Hepatic stellate cell (primary cell): ENCODE measurements at places on chromosomes 4 and X.
A peak's percentile ranks its signal among the peaks of the same experiment; 100 is the strongest.

GRCh38 chr4:158895797-158896576, 127.2 kb downstream of the FNIP2 start:
- DNase-seq: no peak

DNA sequence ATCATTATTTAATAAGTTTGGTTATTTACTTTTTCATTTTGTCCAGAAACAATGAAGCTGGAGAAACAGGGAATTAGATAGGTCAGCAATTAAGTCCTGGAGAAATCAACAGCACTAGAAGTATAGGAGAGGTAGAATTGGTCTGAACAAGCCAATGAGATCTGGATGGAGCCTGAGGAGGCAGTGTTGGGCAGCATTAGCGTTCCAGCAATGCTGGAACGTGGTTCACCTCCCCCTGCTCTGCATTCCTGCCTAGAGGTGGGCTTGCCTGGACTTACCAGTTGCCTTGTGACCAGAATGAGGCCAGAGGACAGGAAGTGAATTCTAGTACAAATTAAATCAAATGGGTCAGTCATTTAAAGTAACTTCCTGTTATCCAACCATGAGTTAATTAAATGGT, 4.6 kb downstream of the RASSF6 start:
- no peak for DNase-seq

- DNase-seq: no peak
Measured at GRCh38 chrX:70479922-70480659, 35.5 kb downstream of the DLG3 start.

DNA sequence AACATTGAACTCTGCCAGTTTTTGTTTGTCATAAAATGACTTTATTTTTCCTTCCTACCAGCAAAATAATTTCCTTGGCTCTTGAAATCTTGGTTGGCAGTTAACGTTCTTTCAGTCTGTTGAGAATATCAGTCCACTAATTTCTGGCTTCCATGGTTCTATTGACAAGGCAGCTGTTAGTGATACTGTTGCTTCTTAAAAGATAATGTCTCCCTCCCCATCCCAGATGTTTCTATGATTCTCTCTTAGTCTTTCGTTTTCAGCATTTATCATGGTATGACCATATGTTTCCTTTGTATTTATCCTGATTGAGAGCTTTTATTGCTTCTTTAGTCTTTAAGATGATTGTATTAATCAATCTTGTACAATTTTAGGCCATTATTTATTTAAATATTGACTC, 81.1 kb upstream of the STK26 start:
- no peak for DNase-seq

GRCh38 chr4:137474711-137475301, 57.5 kb downstream of the PCDH18 start:
- no peak for DNase-seq

GRCh38 chr4:25301471-25301870, 11.1 kb upstream of the ZCCHC4 start:
- no peak for DNase-seq

- no peak for DNase-seq
Measured at GRCh38 chr4:184896868-184897715, 71.3 kb upstream of the ACSL1 start.

GRCh38 chr4:8854016-8854415, 17.6 kb downstream of the HMX1 start:
- no peak for DNase-seq

DNA sequence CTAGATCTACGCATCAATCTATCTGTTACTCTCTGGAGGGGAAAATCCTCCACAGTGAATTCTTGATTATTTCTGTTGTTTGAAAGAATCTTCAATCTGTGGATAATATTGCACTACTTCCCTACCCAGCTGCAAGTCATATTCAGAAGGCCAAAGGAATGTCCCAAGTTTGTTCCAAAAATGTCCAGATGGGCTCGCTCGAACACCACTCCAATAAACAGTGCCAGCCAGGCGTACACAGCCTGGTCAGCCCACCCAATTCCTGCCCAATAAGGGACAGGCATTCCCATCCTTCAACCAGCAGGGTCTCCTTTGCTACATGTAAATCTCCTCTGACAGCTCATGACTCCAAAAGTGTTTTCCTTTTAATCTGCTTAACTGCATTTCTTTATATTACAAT, 80.7 kb upstream of the GPM6B start:
- DNase-seq: no peak

- no peak for DNase-seq
Measured at GRCh38 chrX:34848281-34848680, 94.3 kb upstream of the FAM47B start.

- peak; percentile 50 for DNase-seq
Measured at GRCh38 chr4:153643406-153644383, 40.4 kb upstream of the TLR2 start.

- no peak for DNase-seq
Measured at GRCh38 chr4:155187989-155188388, 20.4 kb upstream of the NPY2R start.
